ENCODE measurements at places on chromosomes 4 and X.

GRCh38 chr4:79913581-79913980 is 159.4 kb downstream of the ANTXR2 start:
- DNase-seq, result peak; percentile 8

- no peak for DNase-seq
These were observed 10.5 kb downstream of the DCAF8L2 start for GRCh38 chrX:27600686-27601085.

GRCh38 chr4:81465406-81466340 is 6.0 kb downstream of the RASGEF1B start:
- no peak for DNase-seq

DNA sequence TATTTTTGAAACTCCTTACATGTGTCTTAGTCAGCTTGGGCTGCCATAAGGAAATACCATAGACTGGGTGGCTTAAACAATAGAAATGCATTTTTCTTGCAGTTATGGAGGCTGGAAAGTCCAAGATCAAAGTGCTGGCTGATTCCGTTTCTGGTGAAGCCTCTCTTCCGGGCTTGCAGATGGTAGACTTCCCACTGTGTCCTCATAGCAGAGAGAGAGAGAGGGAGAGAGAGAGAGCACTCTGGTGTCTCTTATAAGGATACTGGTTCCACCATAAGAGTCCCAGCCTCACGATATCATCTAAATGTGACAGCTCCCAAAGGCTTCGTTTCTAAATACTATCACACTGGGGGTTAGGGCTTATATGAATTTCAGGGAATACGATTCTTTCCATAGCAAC is 39.7 kb downstream of the ENPEP start:
- no peak for DNase-seq

DNA sequence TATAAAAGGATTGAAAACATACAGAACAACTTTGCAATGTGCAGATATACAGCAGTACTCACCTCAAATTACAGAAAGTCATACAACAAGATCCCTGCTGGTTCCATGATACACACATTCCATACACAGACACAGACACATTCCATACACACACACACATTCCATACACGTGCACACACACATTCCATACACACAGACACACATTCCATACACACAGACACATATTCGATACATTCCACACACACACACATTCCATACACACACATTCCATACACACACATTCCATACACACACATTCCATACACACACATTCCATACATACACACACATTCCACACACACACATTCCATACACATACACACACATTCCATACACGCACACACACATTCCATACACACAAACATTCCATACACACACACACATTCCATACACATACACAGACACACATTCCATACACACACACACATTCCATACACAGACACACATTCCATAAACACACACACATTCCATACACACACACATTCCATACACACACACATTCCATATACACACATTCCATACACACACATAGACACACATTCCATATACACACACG is 13.7 kb downstream of the LINC00632 start:
- DNase-seq, result no peak

DNA sequence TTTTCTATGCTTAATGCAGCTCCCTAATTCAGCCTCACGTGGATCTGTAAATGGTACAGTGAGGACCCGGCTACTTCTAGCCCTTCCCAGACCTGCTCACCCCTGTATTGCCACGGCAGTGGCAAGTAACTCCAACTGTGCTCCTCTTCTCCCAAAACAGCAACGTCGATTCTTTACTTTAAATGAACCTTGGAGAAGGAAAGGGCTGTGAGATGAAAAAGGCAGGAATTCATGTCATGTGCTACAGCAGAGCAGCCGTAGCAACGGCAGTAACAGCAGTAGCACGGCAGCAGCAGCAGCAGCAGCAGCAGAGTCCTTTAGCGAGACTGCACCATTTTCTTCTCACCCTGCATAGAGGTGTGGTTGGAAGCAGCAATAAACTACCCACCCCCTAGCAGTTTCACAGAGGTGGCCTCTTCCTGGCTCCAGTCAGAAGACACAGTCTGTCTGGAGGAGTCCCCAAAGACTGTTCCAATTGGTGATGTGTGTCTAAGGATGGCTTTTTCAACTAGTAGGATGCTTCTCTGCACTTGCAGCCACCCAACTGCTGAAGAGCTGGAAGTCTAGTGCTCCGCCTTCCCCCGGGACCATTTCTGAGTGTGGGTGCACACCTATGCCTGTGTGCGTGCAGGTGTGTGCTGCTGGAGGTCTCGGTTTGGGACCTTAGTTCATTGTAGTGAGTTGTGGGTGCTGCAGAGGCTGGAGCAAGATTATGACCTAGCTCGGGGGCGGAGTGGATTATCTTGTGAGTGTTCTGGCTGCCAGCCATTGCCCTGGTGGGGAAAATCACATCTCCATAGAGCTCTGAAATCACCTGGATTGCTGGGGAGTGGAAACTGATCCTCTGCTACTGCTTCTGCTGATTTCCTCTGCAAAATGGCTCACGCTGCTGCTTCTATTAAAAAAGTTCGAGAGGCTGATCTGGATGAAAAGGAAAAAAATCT is 67.2 kb downstream of the ANK2 start:
- DNase-seq, result no peak

- no peak for DNase-seq
These were observed 26.1 kb downstream of the ARHGEF6 start for GRCh38 chrX:136754651-136755050.

- no peak for DNase-seq
These were observed 220.8 kb downstream of the SHROOM3 start for GRCh38 chr4:76655566-76656479.
